ENCODE measurements at places on chromosomes 7 and 10.

- DNase-seq = no peak
Measured at GRCh38 chr10:98832196-98832595, 385.5 kb upstream of the HPS1 start.

DNA sequence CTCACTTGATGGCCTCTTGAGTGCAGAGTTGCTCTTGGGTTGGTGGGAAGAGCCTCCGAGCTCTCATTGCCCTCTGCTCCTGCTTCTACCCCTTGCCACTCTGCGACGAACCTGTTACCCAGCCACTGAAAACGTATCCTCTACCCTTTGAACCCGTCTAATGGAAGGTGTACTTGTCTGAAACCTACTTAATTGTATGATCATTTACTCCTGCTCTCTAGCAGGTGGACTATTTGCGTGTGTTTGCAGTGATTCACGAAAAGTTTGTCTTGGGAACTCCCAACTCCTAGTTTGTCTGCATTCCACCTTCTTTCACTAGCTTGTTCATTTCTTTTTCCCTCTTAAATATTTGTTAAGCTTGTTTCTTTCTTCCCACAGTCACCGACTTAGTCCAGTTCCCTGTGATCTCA is 503 bp downstream of the CROT start:
- no peak for DNase-seq

- no peak for DNase-seq
Measured at GRCh38 chr10:112222799-112223198, 39.2 kb upstream of the GPAM start.

GRCh38 chr10:111102359-111102837 is 25.6 kb downstream of the ADRA2A start:
- DNase-seq = no peak

DNA sequence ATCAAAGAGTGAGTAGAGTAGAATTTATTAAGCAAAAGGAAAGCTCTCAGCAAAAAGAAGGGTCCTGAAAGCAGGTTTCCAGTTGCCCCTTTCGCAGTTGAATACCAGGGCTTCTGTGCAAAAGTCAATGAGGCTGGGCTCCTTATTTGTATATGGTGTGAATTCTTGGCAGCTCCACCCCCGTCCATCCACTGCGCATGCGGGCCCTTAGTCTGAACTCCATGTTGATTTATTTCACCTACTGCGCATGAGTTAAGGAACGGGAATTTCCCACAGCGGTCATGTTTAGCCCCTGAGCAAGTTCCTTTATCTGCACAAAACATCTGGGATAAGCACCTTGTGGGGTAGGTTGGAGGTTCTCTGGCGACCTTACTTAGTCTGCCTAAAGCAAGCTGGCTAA is 325.6 kb downstream of the ZWINT start:
- DNase-seq = no peak

DNA sequence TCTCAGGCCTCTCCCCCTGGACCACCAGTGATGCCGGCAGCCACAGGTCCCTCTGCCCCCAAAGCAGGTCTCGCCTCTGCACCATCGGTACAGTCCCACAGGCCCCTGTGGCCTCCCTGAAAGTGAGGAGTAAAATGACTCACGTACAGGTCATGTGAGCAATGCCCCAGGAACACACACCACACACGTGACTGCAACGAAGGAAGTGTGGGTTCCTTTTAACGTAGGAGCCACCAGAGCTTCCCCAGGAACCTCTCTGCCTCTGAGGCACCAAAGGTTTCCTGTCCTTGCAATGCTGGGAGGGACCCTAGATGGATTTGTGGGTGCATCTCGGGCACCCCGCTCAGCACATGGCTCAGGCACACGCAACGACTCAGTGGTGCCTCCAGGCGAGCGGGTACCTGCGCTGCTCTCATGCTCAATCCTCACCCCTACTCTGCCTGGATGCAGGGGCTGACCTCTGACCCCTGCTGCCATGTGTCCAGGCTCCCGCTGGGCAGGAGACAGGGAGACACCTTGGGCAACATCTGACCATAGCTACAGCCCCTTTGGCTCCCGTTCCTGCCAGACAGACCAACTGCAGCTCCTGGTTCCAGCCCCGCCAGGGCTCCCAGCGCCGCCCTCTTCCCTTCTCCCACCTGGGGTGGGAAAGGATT is 120.7 kb downstream of the PRKAG2 start:
- no peak for DNase-seq

GRCh38 chr10:108894402-108895301 is 1028.7 kb downstream of the XPNPEP1 start:
- DNase-seq = no peak

GRCh38 chr10:120530699-120531098 is 73.7 kb downstream of the PLPP4 start:
- DNase-seq = no peak

- DNase-seq = no peak
Measured at GRCh38 chr7:136079478-136079892, 102.3 kb upstream of the MTPN start.

GRCh38 chr10:49679480-49679893 is at the start of gene C10orf53:
C10orf53 (plus strand) TSS chr10:49679651; CDS start chr10:49679698, 47 bp downstream.
- peak; percentile 89 for DNase-seq
